ENCODE measurements at places on chromosomes 5 and 9.
A peak's percentile ranks its signal among the peaks of the same experiment; 100 is the strongest.

GRCh38 chr9:107480386-107480789 lies 9.2 kb downstream of the KLF4 start:
- DNase-seq: no peak

DNA sequence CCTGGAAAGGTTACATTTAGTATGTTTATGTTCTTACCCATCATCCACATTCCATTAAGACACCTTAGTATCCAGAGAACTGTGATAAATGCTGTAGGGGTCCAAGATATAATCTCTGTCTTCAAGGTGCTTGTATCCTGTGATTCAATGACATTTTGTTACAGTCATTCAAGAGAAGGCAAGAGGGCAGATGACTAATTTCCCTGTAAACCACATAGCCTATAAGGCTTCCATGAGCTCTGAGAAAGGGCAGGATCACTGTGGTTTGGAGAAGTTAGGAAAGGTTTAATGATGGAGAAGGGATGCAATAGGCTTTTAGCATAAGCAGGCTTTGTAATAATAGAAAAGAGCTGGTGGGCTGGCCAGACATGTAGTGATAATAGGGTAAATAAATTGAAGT lies 40.0 kb downstream of the PAPPA start:
- no peak for DNase-seq

GRCh38 chr9:84317563-84317962 lies 23.0 kb downstream of the SLC28A3 start:
- DNase-seq: no peak

DNA sequence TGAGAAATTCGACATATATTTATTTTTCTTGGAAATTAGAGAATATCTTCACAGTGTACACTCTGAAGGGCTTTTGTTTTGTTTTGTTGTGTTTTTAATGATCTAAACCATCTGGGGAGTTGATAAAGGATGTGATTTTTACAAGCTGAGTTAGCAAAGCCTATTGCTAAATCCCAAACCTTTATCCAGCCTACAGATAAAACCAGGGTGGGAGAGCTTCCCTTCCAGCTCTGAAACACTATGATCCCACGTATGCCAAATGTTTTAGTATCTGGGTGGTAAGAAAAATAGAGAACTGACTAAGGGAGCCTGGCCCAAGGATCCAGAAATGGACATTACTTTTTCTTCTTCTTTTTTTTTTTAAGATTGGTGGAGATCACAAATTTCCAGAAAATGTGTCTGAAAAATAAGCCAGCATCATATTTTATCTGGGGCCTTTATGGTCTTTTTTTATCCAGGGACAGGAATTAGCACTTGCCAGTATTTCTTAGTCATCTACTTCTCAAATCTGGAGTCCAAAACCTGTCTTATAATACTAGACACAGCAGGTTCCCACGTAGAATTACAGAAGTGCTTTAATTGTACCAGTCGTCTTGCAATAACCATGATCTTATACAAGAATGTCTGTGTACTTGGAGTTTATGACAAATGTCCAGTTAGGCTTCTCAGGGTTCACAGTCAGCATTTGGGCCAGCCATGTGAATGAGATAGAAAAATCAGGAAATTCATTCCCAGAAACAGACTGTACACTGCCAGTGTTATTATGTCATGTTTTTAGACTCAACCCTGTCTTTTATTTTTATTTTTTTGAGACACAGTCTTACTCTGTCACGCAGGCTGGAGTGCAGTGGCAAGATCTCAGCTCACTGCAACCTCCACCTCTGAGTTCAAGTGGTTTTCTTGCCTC lies 290.8 kb upstream of the MPDZ start:
- no peak for DNase-seq

DNA sequence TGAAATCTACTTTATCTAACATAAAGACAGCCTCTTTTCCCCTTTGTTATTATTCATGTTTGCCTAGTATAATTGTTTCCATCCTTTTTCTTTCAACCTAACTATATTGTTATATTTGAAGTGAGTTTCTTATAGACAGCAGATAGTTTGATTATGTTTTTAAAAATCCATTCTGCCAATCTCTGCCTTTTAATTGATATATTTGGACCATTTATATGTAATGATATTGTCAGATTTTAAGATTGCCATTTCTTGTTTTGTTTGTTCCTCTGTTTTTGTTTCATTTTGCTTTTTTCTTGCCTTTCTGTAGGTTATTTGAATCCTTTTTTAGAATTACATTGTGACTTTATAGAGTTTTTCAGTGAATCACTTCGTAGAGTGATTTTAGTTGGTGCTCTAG lies 74.8 kb upstream of the TMEM171 start:
- DNase-seq: no peak

DNA sequence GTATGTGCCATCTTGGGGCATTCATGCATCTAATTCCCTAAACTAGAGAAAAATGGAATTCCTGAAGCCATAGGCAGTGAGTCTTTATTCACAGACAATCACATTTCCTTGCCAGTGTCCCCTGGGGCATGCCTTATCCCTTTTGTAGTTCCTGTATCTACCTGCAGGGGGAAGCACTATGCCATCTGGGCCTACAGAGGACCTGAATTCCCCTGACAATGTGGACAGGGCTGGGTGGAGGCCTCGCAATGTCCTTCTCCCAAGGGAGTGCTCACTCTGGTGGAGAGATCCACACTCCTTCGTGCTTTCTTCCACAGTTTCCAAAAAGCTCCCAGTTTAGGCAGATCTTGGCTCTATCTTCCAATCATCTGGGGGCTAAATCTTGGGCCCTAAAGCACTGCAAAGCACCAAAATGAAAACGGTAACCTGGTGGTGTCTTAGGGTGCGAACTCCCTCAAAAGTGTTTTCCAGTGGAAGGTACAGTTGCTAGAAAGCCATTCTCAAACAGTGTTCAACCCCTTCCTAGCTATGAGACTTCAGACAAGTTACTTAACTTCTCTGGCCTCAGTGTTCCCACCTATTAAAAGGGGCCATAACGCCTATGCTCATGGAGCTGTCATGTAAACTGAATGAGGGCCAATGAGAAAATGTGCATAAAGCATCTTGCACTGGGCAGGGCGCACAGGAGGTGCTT lies 17.5 kb downstream of the WHRN start:
- peak; percentile 41 for DNase-seq

GRCh38 chr5:71591100-71591499 lies 4.0 kb downstream of the MCCC2 start:
- no peak for DNase-seq

GRCh38 chr5:17222664-17223063 lies 5.2 kb downstream of the BASP1 start:
- DNase-seq: no peak

GRCh38 chr9:36748322-36748899 lies 175.7 kb downstream of the MELK start:
- peak; percentile 16 for DNase-seq

DNA sequence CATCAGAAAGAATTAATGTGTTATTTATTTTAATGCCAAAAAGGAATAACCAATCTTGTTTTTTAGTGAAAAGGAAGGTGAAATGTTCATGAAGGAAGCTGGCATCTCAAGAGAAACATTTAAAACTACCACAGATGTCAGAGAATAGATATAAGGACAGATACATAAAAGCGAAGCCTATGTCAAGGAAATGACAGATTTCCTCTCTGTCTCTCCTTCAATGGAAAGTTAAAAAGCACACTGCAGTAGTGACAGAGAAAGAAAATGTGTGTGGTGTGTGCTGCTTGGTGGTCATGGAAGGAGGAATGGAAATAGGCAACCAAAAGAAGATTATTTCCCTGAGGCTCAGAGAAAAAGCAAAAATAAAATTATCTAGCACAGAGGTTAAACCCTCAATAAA lies 9.2 kb downstream of the WNT8A start:
- no peak for DNase-seq

- no peak for DNase-seq
Observed at GRCh38 chr9:36891341-36891811, 142.7 kb downstream of the PAX5 start.

DNA sequence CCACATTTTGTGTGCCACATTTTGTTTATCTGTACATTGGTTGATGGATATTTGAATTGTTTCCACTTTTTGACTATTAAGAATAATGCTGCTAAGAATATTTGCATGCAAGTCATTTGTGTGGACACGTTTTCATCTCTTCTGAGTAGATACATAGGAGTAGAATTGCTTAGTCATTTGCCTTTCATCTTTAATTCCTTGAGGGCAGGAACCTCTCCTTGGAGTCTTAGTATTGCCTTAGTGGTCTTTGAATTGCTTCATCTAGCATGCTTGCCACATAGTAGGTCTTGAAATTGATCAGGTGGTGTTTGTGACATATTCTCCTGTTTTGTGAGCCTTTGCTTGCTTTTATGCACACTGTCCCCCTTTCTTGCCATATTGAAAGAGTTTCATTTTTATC lies 128.5 kb downstream of the NR3C1 start:
- no peak for DNase-seq

GRCh38 chr5:172943906-172944305 lies 15.3 kb upstream of the RPL26L1 start:
- no peak for DNase-seq

GRCh38 chr5:141729387-141730006 lies 47.5 kb upstream of the ARAP3 start:
- DNase-seq: no peak

DNA sequence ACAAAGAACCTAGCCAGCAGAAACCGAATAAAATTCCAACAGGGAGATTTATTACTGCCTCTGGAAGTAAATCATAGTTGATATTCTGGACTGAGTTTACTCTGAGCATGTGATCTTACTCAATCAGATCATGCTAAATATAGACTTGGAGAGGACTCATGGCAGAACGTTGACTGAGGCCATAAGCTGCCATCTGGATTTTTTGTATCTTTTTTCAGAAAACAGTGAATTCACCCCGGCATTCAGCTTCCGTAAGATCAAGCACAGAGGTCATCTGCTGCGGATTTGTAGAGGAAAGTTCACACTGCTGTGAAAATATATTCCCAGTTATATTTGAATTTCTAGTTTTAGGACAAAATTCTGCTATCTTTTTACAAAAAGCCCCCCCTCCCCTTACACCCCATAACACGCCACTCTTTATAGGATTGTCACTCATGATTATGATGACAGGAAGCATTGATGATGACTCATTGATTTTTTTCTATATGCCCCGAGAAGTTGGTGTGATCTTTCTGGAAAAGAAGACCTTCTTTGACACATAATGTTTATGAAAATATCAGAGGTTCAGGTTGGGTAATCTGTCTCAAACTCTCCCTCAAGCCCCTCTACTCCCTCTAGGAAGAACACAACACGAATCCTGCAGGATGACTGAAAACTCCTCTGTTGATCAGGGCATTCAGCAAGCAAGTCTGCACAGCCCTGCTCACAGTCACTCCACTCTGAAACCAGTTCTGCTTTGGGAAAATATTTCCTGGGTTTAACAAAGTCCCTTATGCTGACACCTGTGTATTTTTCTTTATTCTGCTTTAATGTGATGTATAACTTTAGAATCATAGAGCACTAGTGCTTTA lies 70.8 kb downstream of the NXNL2 start:
- DNase-seq: no peak

GRCh38 chr9:36893184-36893583 lies 140.9 kb downstream of the PAX5 start:
- DNase-seq: no peak

DNA sequence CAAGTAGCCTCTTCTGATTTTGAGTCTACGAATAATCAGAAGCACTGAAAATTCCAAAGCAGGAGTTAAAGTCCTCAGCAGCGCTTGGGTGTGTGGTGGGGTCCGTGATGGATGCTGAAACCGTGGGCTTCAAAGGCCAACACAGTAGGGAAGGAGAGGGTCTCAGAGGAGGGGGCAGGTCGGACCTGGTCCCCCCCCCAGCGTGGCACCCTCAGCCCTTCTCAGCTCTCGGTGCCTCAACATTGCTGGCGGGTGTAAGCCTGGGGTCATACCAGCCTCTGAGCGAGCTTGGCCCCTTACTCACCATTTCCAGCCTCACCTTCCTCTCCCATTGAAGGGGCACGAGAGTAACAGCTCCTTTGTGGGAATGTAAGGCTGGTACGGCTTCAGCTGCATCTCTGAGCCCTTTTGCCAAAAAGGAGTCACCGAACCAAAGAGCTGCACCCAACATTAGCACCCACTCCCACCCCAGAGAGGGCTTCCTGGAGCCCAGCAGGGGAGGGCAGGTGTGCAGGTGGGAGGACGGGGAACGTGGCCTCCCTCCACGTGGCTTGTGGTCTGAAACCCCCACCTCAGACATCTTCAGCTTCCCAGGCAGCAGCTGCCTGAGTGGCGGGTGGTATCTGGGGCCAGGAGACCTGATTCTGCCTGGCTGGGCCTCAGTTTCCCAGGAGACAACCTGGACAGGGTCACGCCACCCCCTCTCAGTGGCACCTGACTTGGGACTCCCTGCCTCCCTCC lies 6.7 kb upstream of the LCN1 start:
- no peak for DNase-seq

- DNase-seq: no peak
Observed at GRCh38 chr9:72800328-72800994, 152.4 kb downstream of the ALDH1A1 start.

- DNase-seq: no peak
Observed at GRCh38 chr9:105309531-105309931, 65.1 kb downstream of the SLC44A1 start.

- DNase-seq: peak; percentile 14
Observed at GRCh38 chr5:69493396-69494133, 975 bp downstream of the OCLN start.
